ENCODE measurements at places on chromosomes 11 and 22.

DNA sequence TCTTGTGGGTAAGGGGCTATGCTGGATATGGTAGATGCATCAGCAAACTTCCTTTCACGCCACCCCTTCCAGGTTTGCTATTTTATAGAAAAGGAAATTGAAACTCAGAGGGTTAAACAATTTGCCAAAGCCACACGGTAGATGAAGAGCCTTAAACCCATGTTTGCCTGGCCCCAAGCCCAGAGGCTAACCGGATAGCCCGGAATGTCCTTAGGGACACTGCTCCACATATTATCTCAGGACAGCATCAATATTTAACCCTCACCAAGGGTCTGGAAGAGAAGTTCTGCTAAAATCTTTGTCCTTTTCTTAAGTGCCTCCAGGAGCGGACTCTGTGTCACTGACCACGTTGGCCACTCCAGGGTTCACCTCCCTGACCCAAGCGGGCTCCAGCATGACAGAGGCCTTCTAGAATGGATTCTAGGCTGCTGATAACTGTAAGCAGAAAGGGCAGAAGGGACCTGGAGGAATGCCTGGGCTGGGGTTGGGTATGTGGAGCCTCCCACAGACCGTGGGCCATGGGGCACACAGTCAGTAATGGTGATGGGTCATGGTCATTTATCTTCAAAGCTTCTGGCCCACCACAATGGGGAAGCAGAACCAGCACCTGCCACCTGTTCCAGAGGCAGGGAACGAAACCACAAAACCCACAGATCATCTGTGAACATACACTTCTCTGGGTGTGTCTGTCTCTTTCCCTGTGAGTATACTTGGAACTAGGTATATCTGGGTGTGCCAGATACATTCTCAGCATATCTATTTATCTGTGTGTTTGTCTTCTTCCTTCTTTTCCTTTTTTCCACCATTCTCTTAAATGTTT, 5.4 kb upstream of the TMEM86A start:
- DNase-seq: no peak

- no peak for DNase-seq
These were observed 2.4 kb upstream of the IFITM2 start for GRCh38 chr11:304915-305843.

DNA sequence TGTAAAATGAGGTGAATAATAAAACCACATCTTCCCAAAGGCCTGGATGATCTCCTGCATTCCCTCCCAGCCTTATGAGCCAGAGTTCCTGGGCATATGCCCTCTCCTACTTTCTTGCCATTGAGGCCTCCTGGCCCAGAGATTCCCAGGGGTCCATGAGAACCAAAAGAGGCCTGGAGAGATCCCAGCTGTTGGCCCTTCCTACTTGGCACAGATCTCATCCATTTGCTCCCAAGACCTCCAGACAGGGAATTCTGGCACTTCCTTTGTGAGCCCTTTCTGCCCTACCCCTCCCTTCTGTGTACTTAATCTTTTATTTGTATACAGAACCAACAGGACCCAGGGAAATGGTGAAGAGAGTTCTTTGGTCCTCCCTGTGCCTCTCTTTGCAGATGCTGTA, 21.4 kb downstream of the POU2F3 start:
- DNase-seq: no peak

DNA sequence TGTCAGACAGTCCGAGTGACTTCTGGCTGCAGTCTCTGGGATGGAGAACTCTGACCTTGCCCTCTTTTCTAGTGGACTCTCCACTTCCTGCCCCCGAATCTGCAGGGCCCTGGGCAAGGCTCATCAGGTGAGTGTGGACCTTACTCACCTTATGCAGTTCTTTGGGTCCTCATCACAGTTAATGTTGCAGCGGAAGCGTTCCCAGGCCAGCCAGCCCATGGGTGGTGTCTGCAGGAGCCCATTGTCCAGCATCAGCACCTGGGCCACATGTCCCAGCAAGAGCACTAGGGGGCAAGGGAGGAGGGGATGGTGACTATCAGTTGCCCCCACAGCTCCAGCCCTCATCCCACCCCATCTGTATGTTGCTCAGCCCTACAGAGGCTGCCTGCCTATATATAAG, 2.3 kb downstream of the NAGA start:
- DNase-seq: no peak

GRCh38 chr11:10439924-10440323, 15.1 kb upstream of the AMPD3 start:
- no peak for DNase-seq

DNA sequence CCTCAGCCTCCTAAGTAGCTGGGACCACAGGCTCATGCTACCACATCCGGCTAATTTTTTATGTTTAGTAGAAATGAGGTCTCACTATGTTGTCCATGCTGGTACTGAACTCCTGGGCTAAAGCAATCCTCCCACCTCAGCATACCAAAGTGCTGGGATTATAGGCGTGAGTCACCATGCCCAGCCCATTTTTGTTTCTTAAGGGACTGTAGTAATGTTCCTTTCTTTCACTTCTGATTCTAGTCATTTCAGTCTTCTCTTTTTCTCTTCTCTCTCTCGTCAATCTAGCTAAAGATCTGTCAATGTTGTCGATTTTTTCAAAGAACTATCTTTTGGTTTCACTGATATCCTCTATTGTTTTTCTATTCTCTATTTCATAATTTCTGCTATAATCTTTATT, 111.0 kb upstream of the APOA1 start:
- no peak for DNase-seq

DNA sequence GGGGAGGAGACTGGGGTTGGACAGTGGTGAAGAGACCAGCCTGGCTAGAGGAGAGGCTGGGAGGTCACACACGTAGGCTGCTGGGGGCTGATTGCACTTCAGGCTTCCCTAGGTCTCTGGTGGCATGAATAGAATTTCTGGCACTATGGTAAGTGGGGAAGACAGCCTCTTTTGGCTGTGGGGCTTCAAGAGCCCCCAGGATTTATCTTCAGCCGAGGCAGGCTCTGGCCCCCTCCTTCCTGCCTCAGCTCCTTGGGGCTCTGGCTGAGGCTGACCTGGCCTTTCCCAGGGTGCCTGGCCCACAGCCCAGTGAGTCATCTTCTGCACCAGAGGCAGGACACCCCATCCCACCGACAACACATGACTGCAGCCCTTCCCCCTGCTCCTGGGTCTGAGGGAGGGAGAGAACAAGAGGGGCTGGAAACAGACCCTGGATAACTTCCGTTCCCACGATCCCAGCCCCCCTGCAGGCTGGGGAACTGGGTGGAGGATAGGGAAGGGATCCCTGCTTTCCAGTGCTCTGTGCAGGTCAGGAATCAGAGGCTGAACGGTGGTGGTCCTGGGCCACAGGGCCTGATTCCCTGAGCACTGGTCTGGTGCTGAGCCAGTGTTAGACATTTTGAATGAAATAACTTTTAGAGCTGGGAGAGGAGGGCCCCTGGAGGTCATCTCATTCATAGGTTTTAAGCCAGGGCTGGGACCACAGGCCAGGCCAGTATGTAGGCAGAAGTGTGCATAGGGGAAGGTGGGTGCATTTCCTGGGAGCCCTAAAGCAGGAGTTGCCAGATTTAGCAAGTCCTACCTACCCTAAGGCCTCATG, 26.5 kb downstream of the ARHGEF17 start:
- DNase-seq: no peak

- DNase-seq: no peak
These were observed 13.6 kb upstream of the RNH1 start for GRCh38 chr11:520428-521176.

GRCh38 chr11:48044577-48044976, 64.2 kb downstream of the PTPRJ start:
- DNase-seq: no peak

DNA sequence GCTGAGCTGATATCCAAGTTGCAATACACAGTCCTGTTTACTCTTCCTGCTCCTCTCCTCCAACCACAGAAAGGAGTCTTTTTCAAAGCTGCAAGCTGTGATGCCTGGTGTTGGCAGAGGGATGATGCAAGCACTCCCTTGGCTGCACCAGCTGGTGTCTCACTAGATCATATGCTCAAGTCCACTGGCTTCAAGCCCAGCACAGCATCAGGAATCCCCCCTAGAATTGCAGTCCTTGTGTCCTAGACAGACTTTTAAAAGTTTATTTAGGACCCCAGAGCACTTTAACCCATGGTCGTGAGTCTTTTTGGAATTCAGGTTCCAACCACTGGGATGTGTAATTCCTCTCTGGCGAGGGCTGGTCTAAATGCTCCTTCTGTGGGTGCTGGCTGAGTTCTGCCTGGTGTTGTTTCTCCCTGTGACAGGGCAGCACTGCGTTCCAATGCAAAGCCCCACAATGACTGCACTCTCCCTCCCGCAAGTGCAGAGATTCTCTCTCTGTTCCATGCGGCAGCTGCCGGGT, 1.9 kb upstream of the HEPN1 start:
- DNase-seq: no peak

GRCh38 chr22:27842669-27843431, 41.3 kb upstream of the MN1 start:
- no peak for DNase-seq

DNA sequence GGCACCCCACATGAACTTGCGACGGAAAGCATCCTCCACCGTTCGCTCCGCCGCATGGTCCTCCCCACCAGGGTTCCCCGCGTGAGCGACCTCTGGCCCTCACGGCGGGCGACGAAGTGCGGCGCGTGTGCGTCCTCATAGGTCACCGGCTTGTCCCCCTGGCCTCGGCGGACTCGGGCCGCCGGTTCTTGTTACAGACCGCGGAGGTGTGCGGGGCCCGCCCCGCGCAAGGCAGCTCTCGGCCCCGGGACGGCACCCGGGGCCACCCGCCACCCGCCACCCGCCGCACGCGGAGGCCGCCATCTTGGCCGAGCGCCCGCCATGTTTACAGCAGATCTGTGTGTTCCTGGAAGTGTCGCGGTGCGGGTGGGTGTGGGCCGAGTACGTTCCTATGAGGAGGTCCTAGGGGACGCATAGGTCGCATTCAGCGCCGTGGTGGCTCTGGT, 3.5 kb upstream of the IFITM2 start:
- DNase-seq: no peak

GRCh38 chr22:36881504-36882245, 20.9 kb downstream of the NCF4 start:
- DNase-seq: no peak

- DNase-seq: no peak
These were observed 91.0 kb downstream of the WNT7B start for GRCh38 chr22:45885941-45886395.

- DNase-seq: no peak
These were observed 28.2 kb upstream of the P4HA3 start for GRCh38 chr11:74339619-74340018.

- peak; percentile 50 for DNase-seq
These were observed 126.5 kb downstream of the RASSF10 start for GRCh38 chr11:13135385-13136271.

DNA sequence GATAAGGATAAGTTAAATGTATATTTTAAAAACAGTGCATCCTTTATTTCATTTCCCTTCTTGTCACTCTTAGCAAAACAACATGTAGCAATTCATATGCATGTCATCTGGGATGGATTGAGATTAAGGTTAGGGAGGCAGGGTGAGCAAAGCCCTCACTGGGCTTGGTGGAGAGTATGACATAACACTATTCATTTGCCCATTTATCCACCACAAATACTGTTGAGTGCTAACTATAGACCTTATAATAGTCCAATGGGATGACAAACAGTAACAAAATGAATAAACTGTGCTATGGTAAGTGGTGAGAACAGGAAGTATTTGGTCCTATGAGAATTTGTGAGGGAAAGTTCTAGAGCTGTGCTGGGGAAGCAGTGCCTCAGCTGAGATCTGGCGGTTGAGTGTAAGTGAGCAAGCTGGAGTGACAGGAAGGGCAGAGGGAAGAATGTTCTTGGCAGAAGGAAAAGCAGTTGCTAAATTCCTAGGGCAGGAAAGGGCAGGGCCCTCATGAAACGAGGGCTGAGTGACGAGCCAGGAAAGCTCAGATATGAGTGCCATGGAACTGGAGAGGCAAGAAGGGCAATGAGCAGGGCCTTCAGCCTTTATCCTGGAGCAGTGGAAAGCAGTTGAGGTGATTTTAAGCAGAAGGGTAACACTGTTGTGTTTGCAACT, 6.7 kb downstream of the HSD17B12 start:
- DNase-seq: no peak

GRCh38 chr11:56782167-56782847, 33.8 kb upstream of the OR9G4 start:
- no peak for DNase-seq

- no peak for DNase-seq
These were observed 23.6 kb downstream of the CHEK2 start for GRCh38 chr22:28718044-28718443.

DNA sequence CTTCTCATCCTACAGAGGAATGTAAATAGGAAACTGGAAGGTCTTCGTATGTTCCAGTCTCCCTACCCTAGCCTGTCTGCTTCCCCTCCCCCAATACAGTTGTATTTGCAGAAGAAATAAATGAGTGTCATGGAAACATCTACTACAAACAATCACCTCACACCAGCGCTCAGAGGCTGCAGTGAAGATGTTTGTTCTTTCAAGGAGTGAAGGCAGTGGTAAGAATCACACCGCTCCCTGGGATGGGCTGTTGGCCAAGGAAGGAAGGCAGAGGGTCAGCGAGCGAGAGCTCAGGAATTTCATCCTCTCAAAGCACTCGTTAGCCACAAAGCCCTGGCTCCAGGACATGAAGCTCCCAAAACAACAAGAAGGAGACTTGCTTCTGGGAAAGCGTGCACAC, 1.1 kb upstream of the IGSF9B start:
- DNase-seq: no peak

DNA sequence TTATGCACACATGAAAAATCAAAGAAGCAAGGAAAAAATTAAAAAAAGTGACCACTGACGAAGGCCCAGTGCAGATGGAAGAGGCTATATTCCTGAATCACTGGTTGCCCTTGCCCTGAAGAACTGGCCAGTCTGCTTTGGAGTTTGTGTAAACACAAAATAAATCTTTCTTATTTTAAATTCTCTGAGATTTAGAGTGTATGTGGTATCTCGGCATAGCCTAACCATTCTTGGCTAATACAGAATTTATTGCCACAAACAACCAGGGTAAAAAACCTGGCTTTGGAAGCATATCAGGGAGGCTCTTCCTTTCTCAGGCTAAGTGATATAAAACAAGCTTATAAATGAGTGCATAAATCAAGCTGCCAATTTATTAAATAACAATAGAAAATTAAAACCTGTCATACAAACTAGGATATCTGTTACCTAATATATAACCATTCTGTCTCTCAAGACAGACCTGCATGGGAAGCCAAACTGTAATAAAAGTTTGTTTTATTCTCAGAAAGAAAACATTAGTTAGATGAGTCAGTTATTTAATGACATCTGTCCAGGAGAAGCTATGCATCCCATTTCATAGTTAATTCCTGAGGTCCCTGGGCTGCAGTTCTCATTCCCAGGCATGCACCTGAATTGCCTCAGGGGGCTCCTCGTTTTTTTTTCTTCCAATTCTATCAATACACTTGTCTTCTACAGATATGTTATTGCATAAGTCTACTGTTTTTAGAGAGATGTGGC, 6.1 kb upstream of the TMEM135 start:
- DNase-seq: no peak

- DNase-seq: no peak
These were observed 29.7 kb downstream of the FADS3 start for GRCh38 chr11:61861634-61862033.
